ENCODE measurements at places on chromosomes 13 and 19.

DNA sequence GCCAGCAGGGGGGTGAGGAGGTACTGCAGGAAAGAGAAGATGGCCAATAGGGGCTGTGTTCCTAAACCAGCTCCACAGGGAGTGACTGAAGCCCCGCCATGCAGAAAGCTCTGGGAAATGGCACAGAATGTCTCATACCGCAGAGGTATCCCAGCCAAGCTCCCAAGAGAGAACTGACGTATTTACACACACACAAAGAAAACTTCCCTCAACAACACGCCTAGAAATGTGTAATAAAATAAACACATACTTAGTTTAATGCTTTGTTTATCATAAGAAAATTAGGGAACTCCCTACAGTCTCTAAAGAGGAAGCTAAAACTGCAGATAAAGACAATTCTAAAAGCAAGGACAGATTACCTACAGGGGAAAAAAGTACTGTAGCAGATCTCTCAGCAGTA, 40.0 kb downstream of the ESD start:
- DNase-seq, result no peak

GRCh38 chr13:100818711-100819110, 144.1 kb upstream of the TMTC4 start:
- DNase-seq, result peak; percentile 36

DNA sequence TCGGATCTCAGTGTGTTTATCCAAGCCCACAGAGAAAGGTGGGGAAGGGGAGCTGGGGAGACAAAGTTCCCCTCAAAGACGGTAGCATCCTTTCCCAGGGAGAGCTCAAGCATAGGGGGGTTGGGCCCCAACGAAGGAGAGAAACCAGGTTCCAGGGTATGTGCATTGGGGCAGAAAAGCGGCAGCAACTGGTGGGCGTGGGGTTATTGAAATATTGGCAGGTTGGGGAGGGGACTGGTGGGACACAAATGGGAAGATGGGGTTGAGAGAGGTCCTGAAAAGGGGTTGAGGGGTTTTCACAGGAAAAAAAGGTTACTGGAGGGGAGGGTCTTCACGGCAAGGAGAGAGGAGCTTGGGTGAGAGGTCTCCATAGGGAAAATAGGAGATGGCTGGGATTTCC, 1.0 kb downstream of the ASF1B start:
- DNase-seq, result no peak

GRCh38 chr13:66558506-66558905, 671.6 kb downstream of the PCDH9 start:
- peak; percentile 13 for DNase-seq

DNA sequence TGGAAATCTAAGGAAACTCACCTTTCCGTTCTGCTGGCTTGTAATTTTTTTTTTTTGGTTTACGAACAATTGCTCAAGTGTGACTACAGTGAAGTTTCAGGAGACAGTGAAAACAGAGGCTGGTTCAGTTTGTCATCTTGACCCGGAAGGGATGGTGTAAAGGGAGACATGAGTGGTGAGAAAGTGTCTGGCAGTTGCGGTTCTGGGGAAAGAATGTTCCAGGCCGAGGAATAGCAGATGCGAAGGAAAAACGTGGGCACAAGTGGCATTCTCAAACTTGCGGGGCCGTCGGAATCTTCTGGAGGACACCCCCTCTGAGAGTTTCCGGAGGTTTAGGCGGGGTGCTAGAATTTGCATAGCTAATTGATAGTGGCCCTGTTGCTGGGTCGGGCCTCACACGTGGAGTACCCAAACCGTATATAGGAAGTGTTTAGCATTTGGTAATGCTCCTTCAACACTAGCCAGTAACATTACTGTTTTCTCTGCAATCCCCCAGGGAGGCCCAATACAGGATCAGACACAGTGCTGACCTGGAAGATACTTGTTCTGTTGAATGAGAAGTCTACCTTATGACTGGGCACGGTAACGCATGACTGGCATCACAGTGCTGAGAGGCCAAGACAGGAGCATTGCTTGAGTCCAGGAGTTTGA, 2.8 kb upstream of the TNFSF9 start:
- DNase-seq, result no peak

DNA sequence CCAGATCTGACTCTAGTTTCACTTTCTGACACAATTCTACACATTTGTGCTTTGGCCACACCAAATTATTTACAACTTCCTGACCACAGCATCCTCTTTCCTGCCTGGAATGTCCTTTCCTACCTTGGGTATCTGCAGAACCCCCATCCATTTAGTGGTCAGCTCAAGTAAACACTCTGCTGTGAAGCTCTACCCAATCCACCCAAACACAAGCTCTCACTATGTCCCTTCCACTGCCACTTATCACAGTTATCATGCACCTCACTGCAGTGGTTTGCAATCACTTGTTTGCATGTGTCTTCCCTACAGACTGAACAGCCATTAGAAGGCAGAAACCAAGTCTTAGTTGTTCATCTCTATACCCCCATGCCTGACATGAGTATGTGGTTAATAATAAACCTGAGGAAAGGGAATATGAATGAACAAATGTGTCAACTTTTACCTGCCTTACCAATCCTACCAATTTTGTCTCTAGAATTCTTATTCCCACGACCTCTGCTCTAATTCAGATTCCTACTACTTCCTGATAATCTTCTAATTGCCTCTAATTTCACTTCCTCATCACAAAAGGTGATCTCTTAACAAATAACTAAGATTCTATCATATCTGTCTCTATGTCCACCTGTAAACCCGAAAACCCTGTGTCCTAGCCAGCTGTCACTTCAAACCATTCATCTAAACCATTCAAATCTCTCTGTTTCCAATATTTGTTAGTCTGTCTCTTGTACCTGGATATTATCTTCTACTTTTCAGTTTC, 25.1 kb downstream of the LNX2 start:
- no peak for DNase-seq

GRCh38 chr19:7505682-7506384, 10.1 kb upstream of the ZNF358 start:
- no peak for DNase-seq

- DNase-seq, result no peak
These were observed 134.5 kb downstream of the IRS2 start for GRCh38 chr13:109651854-109652253.

- peak; percentile 47 for DNase-seq
These were observed 1.3 kb downstream of the UBL3 start for GRCh38 chr13:29849071-29849631.

- no peak for DNase-seq
These were observed 246.3 kb downstream of the LACC1 start for GRCh38 chr13:44125943-44126469.

- DNase-seq, result no peak
These were observed 184.2 kb downstream of the LACC1 start for GRCh38 chr13:44063881-44064280.

GRCh38 chr19:12774588-12775555, at the start of gene HOOK2:
Gene HOOK2 (minus strand): TSS chr19:12775552. CDS start chr19:12775449, 103 bp downstream.
- no peak for DNase-seq

DNA sequence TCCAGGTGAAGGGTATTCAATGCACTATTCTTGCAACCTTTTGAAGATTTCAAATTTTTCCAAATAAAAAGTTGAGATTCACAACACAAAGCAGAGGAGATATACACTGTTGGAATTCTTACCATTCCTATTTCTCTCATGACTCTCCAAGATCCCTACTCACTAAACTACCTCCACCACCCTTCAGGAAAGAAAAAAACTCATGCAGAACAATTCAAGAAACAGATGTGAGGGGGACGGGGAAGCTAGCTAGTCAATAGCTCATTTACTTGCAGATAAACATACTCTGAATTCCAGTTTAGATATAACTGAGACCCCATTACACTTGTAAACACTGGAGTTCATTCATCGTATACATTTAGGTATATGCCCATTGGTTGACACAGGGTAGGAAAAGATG, 90.0 kb upstream of the SERP2 start:
- DNase-seq, result no peak

DNA sequence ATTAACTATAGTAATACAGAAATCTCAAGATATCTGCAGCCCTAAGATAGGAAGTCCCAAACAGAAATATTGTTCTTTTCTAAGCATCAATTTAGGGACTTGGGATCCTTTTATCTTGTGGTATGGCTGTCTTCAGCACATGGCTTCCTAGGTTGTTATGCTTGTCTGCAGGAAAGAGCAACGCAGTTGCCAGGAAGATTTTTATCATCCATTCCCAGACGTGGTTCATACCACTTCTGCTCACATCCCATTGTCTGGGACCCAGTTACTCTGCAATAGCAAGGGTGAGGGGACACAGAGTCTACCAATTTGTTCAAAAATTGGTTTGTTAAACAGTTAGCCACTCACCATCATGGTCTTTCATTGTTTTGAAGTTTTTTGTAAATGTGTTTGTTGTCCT, 85.6 kb upstream of the RXFP2 start:
- DNase-seq, result no peak

DNA sequence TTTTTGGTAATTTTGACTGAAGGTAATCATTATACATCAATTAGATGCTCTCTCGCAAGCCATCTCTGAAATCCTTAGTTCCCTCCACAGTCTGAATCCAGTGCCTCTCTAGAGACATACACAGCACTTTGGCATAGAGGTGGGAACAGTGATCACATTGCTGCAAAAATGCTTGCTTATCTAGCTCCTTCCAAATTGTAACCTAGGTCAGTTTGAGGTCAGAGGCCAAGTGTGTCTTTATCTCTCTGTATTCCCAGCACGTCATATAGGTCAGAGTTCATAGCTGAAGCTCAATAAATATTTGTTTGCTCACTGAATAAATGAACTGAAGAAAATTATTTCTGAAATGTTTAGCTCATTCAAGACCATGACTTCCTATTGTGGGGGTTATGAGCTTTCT, 462.5 kb downstream of the DIAPH3 start:
- no peak for DNase-seq

GRCh38 chr19:10915130-10916091, 13.0 kb downstream of the YIPF2 start:
- DNase-seq, result no peak

GRCh38 chr19:2426611-2427428, 566 bp downstream of the TIMM13 start:
- no peak for DNase-seq

GRCh38 chr19:4534836-4535658, at the start of gene PLIN5:
Gene PLIN5 (minus strand): TSS chr19:4535224. CDS start chr19:4534074, 1,150 bp downstream.
- DNase-seq, result no peak

DNA sequence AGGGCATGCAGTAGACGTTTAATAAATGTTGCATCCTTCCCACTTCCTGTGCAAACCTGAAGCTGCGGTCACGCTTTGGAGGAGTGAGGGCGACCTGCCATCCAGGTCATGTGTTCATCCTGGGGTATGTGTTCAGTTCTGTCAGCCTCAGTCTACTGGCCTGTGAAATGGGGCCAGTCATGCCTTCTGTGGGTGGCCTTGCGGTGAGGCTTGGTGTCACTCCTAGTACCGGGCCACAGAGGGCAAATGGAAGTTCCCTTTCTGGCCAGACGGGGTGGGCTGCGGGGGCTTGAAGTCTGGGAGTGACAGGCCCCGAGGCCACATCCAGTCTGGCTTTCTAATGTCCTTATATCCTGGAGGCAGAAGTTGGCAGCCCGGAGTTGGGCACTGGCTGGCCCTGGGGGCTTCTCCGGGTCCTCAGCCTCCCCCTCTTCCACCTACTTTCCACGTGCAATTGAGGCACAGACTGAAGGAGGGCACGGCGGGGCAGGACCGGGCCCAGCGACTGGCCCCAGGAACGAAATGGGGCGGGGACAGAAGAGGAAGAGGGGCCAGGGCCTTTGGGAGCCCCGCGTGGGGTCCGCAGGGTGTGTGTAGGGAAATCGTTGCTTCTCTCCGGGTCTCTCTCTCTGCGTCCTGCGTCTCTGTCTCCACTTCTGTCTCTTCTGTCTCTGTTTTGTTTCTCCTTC, 11.1 kb downstream of the PDE4A start:
- DNase-seq, result no peak

GRCh38 chr19:5631567-5632240, 8.8 kb downstream of the SAFB start:
- DNase-seq, result no peak

DNA sequence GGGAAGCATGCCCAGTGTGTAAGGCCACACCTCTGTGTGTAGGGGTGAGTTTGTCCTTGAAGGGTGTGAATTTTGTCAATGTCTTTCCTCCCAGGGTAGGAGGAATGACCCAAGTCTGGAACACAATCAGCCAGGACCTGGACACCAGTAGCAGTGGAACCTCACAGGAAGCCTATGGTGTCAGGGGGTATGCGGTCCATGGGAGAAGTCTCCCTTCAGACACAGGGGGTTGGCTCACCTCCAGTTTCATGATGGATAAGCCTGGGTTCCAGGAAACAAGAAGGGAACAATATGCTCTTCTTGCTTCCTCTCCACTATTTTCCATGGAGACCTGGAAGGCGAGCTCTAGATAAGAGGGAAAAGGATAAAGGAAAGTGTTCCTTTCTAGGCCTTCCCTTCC, 23.9 kb downstream of the B3GLCT start:
- DNase-seq, result no peak

DNA sequence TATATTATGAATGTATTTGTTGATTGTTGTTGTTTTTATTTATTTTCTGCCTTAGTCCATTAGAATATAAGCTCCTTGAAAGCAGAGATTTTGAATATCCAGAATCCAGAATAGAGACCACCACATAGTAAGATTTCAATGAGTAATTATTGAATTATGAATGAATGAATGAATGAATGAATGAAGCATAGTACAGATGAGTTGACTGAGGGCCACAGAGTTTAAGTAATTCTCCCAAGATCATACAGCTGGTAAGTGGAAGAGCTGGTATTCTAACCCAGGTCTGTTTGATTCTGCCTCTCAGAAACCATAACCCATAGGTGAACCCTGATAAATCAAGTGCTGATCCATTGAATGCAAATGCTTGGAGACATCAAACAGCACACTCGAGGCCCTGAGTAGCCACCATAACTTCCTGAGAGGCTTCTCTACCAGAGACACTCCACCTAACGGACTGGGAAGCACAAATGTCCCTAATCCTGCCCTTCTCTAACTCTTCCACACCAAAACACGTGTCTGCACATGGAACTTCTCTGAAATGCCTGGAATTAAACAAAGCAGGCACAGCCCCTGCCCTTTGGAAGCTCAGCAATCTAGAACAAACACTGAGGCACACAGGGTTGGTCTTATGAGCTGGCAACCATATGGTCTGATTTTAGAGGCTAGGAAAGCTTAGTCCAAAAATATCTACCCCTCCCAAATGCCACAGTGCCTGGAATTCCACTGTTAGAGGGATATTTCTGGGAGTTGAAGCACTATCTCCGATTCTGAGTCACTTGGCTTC, 190.1 kb downstream of the FOXO1 start:
- DNase-seq, result no peak

- DNase-seq, result peak; percentile 30
These were observed 32.0 kb downstream of the MPHOSPH8 start for GRCh38 chr13:19665427-19665859.

- DNase-seq, result no peak
These were observed 168.3 kb upstream of the TSHZ3 start for GRCh38 chr19:31517224-31518180.

- DNase-seq, result no peak
These were observed 47.7 kb downstream of the GSX1 start for GRCh38 chr13:27839809-27840467.

GRCh38 chr13:112838038-112838841, 130.8 kb upstream of the MCF2L start:
- DNase-seq, result no peak

GRCh38 chr19:55836340-55836739, at the start of gene NLRP4:
Gene NLRP4 (plus strand): TSS chr19:55836540. CDS start chr19:55852081, 15,541 bp downstream.
- no peak for DNase-seq

- no peak for DNase-seq
These were observed 12.9 kb downstream of the ZSWIM9 start for GRCh38 chr19:48183356-48183755.

GRCh38 chr19:5903056-5903623, 450 bp downstream of the NDUFA11 start:
- DNase-seq, result no peak

Measured in putamen (tissue), 1 donor.